Astrocyte of the cerebellum (primary cell): ENCODE measurements at places on chromosomes 3 and 15.
A peak's percentile ranks its signal among the peaks of the same experiment; 100 is the strongest.

- DNase-seq: no peak
Measured at GRCh38 chr15:62519900-62520299, 354.8 kb upstream of the C2CD4B start.

DNA sequence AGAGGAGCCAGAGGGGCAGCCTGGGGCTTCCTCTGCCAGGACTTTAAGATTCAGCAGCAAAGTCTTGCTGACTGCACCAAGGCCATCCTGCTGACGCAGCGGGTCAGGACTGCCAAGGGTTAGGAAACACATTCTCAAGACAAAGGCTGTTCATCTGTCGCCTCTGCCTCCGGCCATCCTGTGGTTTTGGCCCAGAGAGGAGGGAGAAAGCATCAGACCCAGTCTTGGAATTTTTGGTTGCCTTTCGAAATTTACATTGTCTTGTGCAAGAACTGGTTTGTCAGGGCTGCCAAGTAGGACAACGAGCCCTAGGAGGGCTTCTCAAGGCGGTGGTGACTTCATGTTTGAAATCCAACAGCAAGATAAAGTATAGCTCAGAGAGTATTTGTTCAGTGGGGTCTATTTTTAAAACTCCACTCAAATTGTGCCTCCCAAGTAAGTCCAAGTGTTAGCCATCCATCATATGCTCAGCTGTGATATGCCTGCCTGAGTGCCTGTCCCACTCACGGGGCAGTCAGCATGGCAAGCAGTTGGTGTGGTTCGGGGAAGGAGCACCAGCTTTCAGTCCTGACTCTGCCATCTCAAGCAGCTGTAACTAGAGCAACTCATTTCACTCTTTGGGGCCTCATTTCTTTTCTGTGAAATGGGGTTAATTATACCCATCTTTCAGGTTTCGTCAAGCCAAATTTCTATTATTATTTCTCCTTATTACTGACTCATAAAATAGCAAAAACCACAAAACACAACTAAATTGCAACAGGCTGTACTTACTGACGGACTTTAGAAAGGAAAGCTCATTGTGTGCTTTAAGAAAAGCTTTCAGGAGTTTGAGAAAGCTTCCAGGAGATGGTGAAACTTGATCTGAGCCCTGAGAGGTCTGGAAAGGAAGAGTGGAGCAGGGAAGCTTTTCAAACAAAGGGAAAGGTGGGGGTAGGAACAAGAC, 42.4 kb upstream of the RHO start:
- peak; percentile 93 for DNase-seq

GRCh38 chr15:40793216-40793989, 13.5 kb upstream of the ZFYVE19 start:
- peak; percentile 88 for DNase-seq

DNA sequence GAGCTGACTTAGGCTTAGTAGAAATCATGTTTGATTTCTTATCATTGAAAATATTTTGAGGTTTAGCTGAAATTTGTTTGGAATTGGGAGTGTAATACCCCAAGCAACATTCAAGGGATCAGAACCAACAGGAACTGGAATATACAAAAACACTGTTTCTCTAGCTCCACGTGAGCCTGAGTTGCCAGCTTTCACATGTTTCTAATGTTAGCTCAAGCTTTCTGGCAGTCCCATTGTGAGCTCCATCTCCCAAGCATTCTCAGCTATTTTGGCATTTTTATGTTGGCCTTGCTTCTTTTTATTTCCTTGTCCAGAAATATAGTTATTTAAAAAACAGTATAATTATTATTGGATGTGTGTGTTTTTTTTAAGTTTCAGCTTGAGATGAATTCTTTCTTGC, 427.1 kb upstream of the DPH6 start:
- no peak for DNase-seq

GRCh38 chr3:130345487-130346079, at the start of gene COL6A5:
COL6A5 (plus strand) TSS chr3:130345672; CDS start chr3:130373639, 27,967 bp downstream.
- DNase-seq: no peak

- no peak for DNase-seq
Measured at GRCh38 chr15:51783967-51784366, 32.6 kb downstream of the TMOD2 start.

DNA sequence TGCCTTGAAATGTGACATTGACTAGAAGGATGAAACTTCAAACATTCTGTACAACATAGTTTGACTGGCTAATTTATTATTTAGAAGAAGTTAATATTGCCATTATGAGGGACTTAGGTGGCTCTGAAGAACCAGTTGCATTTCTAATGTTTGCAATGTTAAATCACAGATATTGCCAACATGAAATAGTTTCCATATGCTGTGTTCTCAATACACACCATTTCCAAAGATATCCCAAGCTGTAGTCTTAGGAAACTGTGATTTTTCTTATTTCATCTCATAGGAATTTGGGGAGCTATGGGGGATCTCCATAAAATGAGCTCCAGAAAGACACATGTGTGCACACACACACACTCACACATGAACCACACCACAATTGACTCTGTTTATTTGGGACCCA, 36.3 kb downstream of the ALG1L2 start:
- no peak for DNase-seq

- no peak for DNase-seq
Measured at GRCh38 chr15:52057996-52058395, 39.0 kb downstream of the MAPK6 start.
